ENCODE measurements at places on chromosomes 6 and 20.

GRCh38 chr6:18306977-18307376 is 42.6 kb upstream of the DEK start:
- no peak for DNase-seq

DNA sequence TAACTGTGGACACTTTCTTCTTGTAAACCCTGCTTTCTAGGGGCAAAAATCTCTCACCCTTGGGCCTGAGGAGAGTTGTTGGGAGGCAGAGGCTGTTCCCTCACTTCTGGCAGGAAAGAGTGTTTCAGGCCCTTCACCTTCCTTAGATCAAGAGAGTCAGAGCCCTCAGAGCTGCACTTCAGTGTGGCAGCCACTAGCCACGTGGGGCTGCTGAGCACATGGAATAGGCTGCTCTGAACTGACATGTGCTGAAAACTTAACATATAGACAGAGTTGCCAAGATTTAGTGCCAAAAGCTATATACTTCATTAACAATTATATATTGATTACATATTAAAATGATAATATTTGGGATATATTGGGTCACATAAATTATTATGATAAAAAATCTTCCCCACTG is 4.4 kb upstream of the LMBRD1 start:
- peak; percentile 25 for DNase-seq

DNA sequence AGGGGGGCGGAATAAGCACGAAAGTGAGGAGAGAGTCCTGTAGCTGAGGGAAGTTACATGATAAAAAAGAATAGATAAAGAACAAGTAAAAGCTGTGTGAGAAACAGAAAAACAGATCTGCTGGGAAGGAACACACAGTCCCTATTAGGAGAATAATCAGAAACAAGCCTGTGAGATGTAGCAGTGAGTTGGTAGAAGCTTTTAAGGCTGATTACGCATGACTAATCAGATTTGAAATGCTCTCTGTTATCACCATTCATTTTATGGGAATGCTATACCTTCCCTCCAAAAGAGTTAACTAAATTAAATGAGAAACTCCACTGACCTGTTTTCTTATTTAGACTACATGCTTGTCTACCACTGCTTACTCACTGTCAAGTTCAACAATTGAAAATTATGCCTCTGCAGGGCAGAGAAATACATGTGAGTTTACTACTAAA is 15.8 kb downstream of the REPS1 start:
- DNase-seq = no peak

- DNase-seq = no peak
These were observed 83.9 kb downstream of the DLL1 start for GRCh38 chr6:170206851-170207431.

DNA sequence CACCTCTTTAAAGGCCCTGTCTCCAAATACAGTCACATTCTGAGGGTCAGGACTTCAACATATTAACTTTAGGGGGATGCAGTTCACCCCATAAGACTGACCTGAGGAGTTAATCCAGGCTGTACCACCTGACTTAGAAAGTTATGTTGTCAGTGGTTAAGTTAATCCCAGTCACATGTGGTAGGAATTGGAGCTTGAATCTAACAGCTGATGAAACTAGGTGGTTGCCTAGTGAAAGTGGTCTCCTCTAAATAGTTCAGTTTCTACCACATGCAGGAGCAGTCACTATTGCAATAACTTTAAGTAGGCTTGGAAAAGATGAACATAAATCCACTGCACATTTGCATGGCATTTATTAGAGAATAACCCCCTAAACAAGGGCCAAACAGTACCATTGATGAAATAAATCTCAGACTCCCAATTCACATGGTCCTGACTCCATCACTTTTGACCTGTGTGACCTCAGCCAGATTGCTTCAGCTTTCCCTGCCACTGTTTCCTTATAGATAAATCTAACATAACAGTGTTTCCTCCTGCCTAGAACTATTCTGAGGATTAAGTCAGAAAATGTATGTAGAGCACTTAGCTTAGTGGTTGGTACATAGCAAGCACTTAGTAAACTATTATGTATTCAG is 20.1 kb downstream of the SAMD5 start:
- peak; percentile 6 for DNase-seq

DNA sequence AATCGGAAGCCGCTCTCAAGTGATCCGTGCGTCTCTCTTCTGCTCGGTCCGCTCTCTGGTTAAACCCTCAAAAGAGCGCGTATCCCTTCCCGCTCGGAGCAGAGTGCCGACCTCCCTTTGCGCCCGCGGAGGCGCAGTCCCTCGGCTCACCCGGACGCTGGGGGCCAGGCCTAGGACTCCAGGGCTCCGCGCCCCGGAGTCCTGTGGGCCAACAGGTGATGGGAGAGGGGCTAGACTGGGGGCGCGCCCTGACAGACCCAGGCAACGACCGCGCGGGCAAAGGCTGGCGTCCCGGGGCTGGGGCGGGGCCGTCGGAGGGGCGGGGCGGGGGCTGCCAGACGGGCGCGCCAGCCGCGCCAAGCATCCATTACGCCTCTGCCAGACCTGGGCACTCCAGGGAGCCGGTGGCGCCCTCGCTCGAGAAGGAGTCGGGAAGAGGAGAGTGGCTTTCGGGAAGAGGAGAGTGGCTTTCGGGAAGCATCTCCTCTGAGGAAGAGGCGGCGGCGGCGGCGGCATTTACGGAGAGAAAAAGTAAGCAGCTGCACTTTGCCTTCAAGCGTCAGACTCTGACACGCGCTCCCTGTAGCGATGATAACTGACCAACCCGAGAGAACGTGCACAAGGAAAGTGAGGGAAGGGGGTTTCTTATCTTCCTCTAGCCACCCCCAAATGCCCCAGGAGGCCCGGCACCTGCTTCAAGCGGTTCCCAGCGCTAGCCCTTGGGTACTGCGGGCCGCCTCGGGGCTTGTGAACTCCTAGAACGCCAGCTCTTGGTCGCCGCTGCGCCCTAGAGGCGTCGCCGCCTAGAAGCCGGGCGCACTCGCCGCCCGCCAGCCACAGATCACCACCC is 2.6 kb downstream of the EPHA7 start:
- DNase-seq = peak; percentile 47

DNA sequence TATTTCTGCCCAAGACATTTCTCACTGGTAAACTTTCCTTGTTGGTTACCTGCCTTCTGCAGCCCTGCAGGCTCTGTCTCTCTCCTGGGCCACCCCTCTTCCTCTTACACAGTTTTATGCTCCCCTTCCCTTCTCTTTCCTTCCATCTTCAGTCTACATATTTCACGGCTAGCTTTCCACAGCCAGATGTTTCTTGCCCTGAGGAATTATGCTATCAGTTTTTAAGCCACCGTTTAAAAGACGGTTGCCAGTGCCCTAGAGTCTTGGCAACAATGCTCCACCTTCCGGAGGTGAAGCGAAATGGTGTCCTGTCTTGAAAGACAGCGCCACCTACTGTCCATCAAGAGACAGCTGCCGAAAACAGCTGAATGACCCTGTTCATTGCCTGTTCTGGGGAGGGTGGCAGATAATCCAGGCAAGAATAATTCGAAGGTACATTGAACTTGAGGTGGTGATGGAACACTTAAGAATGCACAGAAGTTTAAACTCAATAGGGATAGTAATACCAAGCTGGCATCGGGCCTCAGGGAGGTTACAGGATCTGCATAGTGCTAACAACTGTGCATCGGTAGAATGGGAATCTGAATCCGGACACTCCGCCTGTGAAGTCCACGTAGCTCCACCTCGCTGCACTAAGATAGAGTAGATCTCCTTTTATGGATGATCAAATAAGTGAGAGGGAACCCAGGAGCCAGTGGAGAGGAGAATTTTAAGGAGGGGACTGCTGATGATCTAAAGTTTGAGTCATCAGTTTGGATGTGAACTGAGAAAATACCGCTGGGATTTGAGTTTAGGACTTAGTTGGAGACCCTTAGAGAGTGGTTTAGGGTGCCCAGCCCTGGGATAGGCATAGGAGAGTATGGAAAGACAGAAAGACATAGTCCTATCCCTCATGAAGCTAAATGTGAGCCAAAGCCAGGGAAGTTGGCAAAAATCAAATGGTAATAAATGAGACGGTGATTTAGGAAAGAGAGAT is 4.8 kb upstream of the TRIM40 start:
- DNase-seq = peak; percentile 83

DNA sequence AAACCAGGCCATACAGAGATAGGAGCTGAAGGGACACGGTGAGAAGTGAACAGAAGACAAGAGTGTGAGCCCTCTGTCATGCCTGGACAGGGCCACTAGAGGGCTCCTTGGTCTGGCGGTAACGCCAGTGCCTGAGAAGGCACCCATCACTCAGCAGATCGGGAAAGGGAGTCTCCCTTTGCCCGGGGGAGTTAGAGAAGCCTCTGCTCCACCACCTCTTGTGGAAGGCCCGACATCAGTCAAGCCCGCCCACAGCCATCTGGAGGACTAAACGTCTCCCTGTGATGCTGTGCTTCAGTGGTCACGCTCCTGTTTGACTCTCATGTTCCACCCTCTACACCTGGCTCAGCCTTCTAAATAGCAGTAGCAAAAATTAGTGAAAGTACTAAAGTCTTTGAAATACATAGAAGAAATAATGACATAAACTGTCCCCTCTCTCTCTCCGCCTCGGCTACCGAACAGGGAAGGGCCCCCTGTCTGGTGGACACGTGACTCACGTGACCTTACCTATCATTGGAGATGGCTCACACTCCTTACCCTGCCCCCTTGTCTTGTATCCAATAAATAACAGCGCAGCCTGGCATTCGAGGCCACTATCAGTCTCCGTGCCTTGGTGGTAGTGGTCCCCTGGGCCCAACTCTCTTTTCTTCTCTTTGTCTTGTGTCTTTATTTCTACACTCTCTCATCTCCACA is 66.7 kb downstream of the RPP21 start:
- peak; percentile 73 for DNase-seq

- DNase-seq = no peak
These were observed 126.7 kb downstream of the AIG1 start for GRCh38 chr6:143187238-143187923.

DNA sequence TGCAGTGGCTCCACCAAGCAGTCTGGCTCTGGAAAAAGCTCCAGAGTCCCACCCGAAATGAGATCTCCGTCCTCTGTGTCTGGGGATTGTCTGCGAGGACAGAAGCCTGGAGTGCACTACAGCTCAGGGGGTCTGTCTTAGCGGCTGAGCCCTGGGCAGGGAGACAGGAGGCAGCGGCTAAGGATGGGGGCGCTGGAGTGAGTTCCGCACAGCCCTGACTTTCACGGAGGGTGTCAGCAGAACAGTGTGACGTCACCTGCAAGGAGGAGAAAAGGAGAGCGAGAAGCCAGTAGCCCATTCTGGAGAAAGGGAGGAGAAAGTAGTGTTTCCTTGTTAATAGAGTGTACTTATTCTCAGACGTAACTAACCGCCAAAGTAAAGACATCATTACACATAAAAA is 97.6 kb downstream of the FAM50B start:
- DNase-seq = no peak

GRCh38 chr6:7261852-7262461 is 51.0 kb downstream of the SSR1 start:
- DNase-seq = peak; percentile 80

DNA sequence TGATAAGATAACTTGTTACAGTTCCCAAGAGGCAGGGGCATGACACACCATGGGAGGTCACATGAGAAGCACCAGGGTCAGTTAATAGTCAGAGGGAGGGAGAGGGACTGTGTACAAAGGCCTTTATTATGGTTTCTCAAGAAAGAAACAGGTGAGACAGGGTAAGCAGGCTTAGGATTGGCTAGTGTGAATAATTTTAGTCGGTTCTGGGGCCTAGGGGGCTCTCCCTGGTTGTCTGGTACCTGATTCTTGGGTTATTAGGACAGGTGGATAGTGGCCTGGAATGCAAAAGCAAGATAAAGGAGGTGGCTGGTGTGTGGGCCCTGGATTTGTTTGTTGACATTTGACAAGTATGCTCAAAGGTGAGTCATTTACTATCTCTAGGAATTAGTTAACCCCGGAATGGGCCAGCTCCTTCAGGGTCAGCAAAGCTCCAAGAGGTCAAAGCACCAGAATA is 49.4 kb upstream of the MCUR1 start:
- peak; percentile 85 for DNase-seq

Measured in SK-MEL-5 (cell line).